Stimulated activated CD8-positive, alpha-beta memory T cell treated with anti-CD3 and anti-CD28 coated beads, Interleukin-7, amount 100 ng/mL, for 4 hours (primary cell): ENCODE measurements at places on chromosomes 1 and 21.

DNA sequence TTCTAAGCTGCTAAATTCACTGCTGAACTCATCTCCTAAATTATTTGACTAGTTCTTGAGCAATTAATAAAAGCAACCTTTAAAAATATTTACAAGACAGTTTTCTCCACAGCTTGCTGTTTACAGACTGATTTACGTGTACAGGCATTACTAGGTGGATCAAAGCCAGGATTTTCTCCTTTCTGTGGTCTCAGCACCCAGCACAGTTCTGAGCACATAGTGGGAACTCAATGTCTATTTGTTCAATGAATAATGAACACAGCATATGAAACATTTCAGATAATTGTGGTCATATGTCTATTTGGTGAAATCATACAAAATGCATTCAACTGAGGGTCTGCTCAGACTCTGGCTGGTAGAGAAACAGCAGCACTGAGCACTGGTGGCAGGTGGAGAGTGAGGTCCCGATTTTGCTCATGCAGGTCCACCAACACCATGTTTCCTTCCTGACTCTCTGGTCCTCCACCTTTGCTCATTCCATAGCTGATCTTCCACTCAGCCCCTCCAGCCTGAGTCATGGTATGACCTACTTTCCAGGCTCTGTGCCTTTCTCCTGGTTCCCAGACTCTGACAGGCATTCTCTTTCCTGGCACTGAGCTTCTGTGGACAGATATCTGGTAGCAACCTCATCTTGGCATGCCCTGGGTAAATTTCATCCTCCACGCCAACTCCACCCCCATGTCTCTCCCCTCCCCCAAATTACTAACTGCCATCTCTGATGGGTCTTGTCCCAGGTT, 311.3 kb downstream of the TGFB2 start:
- no peak for DNase-seq

DNA sequence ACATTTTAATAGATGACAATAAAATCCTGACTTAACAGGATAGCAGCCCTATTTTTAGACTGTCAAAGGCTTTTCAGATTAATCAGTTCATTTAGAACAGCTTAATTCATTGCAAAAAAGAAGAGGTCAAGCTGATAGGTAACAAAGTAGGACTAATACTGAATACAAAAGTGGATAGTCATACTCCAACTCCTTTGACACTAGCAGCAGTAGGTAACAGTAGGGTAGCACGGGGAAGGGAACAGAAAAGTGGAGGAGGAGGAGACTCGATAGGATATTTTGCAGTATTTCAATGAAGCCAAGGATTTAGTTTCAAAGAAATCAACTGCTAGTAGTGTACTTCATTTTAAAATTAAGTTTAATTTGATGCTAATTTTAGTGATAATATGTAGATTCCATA, 51.1 kb downstream of the USP1 start:
- DNase-seq: no peak

GRCh38 chr1:200213921-200214320, 186.4 kb downstream of the NR5A2 start:
- DNase-seq: no peak

DNA sequence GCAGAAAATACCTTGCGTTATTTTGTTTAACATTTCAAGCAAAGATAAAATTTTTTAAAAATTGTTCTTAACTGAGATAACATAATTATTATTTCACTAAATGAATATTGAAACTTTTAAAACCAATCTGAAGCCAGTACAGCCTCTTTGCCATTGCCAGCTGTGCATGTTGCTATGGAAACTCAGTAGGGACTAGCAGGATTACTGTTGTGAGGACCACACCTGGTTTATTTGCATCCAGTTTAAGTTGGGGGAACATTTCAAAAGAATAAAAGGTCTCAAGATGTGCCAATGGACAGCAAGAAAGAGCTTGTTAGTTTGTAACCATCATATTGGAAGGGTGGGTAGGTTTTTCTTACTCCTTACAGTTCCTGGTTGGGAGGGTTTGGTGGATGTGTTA, 80.7 kb downstream of the POU2F1 start:
- DNase-seq: no peak

GRCh38 chr1:145906954-145907753, 2.7 kb downstream of the ITGA10 start:
- no peak for DNase-seq

- DNase-seq: no peak
Measured at GRCh38 chr1:10839188-10839770, 42.8 kb upstream of the CASZ1 start.

DNA sequence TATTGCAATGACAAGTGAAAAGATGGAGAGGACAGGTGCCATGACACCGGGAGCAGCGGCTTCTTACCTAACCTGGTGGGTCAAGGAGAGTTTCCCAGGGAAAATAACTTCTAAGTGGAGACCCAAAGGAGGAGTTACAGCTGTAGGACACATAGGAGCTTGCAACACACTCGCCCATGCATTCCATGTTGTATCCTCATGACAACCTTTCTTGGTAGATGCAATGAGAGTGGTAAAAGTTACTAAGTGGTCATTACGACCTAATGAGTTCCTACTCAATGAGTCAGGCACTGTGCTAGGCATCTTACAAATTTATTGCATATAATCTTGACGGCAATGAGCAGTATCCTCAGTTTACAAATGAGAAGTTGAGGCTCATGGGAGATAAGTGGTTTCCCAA, 119.5 kb upstream of the HOOK1 start:
- DNase-seq: no peak

GRCh38 chr1:198238121-198238520, 81.3 kb downstream of the NEK7 start:
- DNase-seq: no peak

GRCh38 chr1:43529206-43529731, 1.4 kb upstream of the PTPRF start:
- peak; percentile 59 for DNase-seq

GRCh38 chr1:115062542-115063004, 26.7 kb downstream of the TSPAN2 start:
- peak; percentile 88 for DNase-seq

DNA sequence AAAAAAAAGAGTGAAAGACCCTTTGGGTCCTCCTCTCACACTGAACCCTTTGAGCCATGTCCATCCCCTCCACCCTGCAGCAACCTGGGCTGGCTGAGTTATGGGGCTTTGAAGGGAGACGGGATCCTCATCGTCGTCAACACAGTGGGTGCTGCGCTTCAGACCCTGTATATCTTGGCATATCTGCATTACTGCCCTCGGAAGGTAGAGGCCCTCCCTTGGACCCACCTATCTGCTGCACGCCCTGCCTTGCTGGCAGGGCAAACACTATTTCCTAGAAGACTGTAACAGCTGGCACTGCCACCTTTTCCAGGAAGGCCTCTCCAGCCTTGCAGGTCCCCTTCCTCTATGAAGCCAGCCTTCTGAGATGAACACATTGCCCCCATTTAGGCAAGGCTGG, 1.1 kb downstream of the SLC50A1 start:
- DNase-seq: no peak

DNA sequence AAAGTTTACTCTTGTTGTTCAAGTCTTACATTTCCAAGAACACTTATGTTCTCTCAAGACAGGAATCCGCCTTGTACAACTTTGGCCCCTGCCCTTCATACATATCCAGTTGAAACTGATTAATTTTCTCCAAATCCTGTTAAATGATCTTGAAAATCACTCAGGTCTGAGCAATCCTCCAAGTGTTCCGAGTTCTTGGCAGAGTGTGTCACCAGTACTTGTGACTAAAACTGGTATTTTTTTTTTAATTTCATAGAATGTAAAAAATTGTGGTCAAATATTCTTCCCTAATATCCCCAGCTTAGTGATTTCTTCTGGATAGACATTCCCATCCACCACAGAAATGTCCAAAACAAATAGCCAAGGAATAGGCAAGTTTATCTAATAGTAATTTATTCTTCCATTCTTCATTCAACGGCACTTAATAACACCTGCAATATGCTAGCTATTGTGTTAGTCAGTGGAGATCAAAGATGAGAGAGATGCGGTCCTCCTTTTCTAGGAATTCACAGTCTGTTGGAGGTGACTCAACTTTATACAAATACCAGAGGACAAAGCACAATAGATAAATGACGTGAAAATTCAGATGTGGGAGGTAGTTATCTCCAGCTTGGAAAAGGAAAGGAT, 71.4 kb downstream of the DIRAS3 start:
- DNase-seq: no peak

- DNase-seq: no peak
Measured at GRCh38 chr1:84159533-84160240, 15.6 kb downstream of the PRKACB start.

DNA sequence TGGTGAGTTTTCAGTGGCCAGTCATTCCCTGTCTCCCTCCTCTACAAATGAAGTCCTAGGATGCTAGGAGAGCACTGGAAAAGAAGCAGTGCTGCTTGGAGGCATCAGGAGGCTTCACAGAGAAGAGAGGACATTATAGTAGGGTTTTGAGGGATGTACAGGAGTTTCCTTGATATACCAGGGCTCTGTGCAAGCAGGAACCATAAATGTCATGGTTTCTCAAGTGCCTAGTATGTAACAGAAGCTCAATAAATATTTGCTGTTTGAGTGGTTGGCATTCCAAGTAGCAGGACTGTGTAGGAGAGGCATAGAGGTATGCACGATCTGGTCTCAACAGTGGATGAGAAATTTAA, 133.5 kb upstream of the WNT4 start:
- DNase-seq: no peak

DNA sequence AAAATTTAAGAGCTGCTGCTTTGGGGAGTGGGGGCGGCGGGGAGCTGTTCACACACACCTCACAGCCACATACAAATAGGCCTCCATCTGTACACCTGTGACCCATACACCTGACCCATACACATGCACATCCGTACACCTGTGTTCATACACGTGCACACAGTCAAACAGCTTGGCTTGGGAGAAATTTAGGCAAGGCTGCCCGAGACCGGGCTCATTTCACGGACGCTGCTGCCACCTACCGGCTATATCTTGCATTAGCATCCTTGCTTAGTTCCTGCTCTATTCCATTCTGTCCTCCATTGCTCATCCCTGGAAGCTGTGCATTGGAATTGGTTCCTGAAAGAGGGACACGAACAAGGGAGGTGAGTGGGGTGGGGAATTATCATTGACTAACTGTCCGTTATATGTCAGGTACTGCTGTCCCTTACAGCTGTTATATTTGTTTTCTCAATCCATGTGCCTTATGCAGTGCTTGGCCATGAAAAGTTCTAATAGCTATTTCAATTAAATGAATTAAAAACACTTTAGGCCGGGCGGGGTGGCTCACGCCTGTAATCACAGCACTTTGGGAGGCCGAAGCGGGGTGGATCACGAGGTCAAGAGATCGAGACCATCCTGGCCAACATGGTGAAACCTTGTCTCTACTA, 37.1 kb upstream of the EPB41 start:
- DNase-seq: peak; percentile 48

GRCh38 chr1:232556351-232556750, 73.6 kb downstream of the SIPA1L2 start:
- DNase-seq: no peak

- DNase-seq: no peak
Measured at GRCh38 chr1:115428256-115428655, 90.2 kb upstream of the NGF start.

DNA sequence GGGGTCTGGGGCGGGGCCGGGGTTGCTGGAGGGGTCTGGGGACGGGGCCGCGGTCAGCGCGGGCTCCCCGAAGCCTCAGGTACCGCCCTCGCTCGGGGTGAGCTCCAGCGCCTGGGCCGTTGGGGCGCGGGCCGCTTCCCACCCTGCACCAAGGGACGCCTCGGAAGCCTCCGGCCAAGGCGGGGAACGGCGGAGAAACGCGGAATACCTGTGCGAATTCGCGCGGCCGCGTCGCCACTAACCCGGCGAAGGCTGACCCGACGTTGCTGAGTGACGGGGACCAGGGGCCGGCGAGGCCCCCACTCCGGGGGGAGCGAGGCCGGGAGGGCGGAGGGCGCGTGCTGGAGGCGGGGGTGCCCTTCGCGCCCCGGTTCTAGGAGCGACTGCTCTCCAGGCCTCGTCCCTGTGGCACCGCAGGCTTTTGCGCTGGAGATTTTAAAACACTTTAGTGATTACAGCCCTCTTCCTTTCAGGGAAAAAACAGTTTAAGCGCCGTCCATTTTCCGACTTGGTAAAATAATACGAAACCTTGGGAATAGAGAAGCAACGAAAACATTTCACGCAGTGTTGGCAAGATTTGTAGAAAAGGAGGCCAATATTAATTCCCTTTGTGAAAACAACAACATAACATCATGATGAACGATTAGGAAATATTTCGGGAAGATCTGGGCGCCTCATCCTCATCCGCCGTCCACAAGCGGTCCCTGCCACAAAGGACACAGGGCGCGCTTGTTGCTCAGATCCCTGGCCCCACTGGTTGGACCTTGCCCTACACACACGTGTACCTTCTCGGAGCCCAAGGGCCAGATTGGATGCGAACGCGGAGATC, 971 bp upstream of the GNG4 start:
- no peak for DNase-seq

GRCh38 chr1:84000196-84000885, 1.4 kb upstream of the TTLL7 start:
- DNase-seq: no peak

DNA sequence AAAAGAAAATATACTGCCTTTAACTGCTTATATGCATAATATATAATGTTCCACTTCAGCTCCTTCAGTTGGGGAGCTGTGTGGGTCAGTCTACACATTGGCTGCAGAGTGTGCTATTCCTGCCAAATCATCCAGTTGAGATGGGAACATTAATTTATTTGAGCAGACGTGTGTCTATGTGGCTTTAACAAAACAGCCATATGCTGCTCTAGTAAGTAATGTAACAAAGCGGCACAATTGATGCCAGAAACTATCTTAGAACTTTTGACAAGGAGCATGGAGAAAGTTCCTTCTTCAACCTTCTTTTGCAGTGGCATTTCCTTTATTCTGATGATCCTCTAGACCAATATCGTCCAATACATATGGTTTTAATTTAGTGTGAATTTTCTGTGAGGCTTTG, 285.9 kb upstream of the C1orf87 start:
- DNase-seq: no peak

DNA sequence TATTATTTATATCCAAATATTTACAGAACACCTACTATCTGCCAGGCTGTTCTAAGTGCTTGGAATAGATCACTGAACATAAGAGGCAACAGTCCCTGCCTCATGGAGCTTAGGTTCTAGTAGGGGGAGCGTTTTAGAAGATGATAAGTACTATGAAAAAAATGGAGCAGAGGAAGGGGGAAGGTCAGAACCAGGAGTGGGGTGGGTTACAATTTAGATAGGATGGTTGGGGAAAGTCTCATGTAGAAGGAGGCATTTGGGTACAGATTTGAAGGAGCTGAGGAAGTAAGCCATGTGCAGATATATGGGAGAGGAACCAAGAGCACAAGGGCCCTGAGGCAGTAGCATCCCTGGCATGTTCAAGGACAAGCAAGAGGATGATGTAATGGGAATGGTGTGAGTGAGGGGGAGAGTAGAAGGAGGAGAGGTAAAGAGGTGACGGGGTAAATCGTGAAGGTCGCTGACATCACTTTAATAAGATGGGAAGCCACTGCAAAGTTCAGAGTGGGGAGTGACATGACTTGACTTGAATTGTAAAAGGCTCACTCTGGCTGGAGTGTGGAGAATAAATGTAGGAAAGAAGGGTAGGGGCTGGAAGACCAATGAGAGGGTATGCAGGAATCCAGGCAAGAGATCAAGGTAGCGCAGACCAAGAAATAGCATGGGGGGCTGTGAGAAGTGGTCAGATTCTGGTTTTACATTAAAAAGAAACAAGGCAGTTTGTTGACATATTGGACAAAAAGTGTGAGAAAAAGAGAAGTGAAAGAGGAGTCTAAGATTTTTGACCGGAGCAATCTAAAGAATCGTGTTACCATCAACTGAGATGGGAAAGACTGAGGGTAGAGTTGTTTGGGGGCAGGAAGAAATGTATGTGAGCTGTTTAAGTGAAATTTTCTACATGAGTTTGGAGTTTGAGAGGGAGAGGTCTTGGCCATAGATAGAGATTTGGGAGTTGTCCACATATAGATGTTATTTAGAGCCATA, 92.6 kb downstream of the LPAR3 start:
- no peak for DNase-seq
